ENCODE measurements at places on chromosomes 12 and 14. TPM values are rescaled to one million over a fixed set of nuclear protein-coding genes. Genes with fewer than 3 reads are reported as not detected.
A peak's percentile ranks its signal among the peaks of the same experiment; 100 is the strongest.

DNA sequence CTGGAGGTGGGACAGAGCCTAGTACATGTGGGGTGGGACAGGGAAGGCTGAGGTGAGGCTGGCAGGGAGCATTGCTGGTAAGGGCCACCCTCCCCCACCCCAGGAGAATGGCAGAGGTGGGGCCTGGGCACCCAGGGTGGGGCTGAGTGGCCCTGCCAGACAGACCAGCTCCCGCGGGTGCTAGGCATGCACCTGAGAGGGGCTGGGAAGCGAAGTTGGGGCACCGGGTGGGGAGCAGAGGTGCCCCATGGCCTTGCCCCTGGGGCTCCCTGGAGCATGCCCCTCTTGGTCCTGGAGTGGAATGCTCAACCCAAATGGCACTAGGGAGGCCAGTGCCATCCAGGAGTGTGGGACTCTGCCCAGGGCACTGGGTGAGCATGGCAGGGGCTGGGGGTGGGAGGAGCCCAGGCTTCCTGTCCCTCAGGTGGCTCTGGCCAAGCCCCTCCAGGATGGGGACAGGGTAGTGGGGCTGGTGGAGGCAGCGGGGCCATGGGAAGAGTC, 1.3 kb downstream of the TNFAIP2 start:
- no peak overlapping the region for H3K27ac ChIP-seq
- no peaks in the 10 kb centered on the region for H3K36me3 ChIP-seq
- H3K27me3 ChIP-seq, result peaks cover 28% of the 10 kb centered on the region
- H3K4me3 ChIP-seq, result no peak overlapping the region

DNA sequence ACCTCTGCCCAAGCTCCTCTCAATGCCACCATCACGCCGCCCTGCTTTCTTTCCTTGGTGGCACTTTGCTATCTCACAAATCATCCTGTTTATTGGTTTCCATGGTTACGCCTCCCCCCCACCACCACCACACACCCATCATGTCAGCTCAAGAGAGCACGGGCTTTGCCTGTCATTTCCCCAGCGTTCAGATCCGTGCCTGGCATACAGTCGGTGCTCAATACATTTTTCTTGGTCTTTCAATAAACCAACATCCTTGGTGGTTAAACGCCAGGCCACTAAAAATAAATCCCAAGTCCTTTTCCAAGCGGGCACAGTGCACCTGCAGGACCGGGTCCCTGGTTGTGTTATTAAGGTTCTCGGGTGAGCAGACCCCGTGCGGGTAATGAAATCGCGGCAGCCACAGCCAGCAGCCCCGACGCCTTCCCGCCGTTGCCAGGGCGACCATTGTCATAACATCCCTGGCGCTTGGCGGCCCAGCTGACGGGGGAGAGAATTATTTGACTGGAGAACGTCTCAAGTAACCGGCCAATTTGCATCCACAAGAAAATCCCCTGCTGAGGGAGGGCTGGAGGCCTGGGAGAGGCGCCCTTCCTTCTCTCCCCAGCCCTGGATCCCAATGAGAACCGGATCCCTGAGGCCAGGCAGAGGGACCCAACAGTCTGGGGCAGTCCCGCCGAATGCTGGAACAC, 92.9 kb downstream of the KSR2 start:
- H3K36me3 ChIP-seq, result no peaks in the 10 kb centered on the region
- H3K27ac ChIP-seq, result no peak overlapping the region
- peak; percentile 54 for DNase-seq
- H3K4me3 ChIP-seq, result no peak overlapping the region
- H3K27me3 ChIP-seq, result peaks cover 15% of the 10 kb centered on the region

GRCh38 chr12:62995097-62995496, 60.1 kb upstream of the PPM1H start:
- H3K27ac ChIP-seq, result no peak overlapping the region
- no peaks in the 10 kb centered on the region for H3K4me1 ChIP-seq
- no peaks in the 10 kb centered on the region for H3K27me3 ChIP-seq
- H3K36me3 ChIP-seq, result no peaks in the 10 kb centered on the region

DNA sequence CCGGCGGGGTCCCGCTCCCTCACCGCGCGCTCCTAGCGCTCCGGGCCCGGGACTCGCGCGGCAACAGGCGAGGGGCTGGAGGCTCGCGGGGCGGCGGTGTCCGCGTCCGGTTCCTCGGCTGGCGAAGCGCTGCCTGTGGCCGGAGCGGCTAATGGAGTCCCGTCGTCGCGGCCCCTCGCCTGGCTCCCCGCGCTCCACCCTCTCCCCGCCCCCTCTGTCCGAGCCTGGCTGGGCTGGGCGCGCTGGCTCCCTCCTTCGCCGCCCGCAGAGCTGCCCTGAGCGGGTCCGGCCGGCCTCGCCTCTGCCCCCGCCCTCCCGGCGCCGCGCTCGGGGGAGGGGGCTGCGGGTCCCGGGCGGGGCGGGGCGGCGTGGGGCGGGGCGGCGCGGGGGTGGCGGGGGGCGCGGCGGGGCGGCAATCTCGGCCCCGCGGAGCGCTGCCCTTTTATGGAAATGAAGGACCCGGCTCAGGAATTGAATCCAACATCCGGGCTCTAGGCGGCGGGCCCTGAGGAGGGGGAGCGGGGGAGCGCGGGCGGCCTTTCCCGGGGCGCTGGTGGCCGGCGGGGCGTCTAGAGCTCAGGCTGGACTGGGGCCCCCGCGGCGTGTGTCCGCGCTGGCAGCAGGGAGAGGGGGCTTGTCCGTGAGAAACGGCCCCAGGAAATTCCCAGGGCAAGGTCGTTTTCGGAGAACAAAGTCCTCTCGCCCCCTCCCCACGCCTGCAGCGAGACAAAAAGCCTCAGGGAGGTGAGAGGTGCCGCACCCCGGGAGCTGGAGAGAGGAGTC, at the start of gene FERMT2:
Gene FERMT2 (minus strand): TSS at position 153 of the 783 bp plus-strand sequence. CDS start 482 bp downstream, outside the sequence.
- H3K27ac ChIP-seq, result no peak within 1 kb of the TSS
- DNase-seq, result peak; percentile 10
- peak within 1 kb of the TSS; percentile 81 for H3K4me3 ChIP-seq
- H3K4me1 ChIP-seq, result peaks cover 28% of the 10 kb centered on the region

- H3K4me3 ChIP-seq, result no peak overlapping the region
- no peaks in the 10 kb centered on the region for H3K27me3 ChIP-seq
- no peak overlapping the region for H3K27ac ChIP-seq
- no peaks in the 10 kb centered on the region for H3K4me1 ChIP-seq
- DNase-seq, result no peak
- no peaks in the 10 kb centered on the region for H3K36me3 ChIP-seq
Measured at GRCh38 chr14:37147310-37147880, 25.0 kb downstream of the SLC25A21 start.

The ABCD2 gene
- total RNA-seq, result 4.0 TPM

Data from activated CD8-positive, alpha-beta T cell treated with anti-CD3 and anti-CD28 coated beads for 36 hours (primary cell).